ENCODE measurements at places on chromosomes 2 and 18.

- DNase-seq: no peak
Observed at GRCh38 chr2:38797250-38797676, 19.3 kb downstream of the GEMIN6 start.

GRCh38 chr2:69798290-69798908, 31.1 kb upstream of the GMCL1 start:
- DNase-seq: peak; percentile 57

DNA sequence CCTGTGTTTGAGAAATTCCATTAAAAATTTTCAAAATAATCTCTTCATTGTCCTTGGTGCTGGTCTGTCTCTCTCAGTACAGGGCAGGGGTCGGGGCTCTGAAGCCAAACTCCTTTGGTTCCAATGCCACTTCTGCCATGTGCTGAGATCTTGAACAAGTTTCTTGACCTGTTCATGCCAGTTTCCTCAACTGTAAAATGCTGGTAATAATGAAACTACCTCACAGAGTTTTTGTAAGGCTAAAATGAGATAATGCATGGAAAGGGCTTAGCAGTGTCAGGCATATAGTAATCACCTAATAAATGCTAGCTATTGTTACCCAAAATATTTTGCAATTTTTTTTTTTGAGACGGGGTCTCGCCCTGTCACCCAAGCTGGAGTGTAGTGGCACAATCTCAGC, 16.9 kb upstream of the MREG start:
- DNase-seq: no peak

GRCh38 chr2:217459680-217460405, 543.0 kb downstream of the TNS1 start:
- DNase-seq: no peak

DNA sequence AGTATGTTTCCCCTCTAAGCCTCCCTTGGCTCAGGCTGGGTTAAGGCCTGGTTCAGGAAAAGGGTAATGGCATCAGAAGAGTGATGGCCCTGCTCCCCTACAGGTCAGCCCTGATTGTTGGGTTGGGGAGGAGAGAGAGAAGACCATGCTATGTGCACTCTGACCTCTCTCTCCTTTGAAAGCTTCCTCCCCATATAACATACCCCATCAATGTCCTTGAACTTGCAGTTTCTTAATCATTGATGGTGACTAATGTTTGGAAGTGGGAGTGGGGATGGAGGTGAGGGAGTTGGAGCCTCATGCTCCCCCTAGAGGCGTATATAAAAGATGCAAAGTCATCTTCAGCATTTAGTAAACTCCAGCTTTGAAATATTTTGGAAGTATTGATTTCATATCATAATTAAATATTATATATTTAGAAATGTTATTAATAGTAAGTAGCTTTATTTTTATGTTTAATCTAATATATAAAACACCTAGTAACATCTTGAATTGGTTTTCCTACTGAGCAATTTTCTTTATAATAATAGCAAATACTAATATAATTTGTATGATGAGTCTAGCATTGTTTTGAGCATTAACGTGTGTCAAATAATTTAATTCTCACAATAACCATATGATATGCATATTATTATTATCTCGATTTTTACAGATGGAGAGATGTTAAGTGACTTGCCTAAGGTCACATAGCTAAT, 8.8 kb downstream of the PLCL1 start:
- peak; percentile 29 for DNase-seq

DNA sequence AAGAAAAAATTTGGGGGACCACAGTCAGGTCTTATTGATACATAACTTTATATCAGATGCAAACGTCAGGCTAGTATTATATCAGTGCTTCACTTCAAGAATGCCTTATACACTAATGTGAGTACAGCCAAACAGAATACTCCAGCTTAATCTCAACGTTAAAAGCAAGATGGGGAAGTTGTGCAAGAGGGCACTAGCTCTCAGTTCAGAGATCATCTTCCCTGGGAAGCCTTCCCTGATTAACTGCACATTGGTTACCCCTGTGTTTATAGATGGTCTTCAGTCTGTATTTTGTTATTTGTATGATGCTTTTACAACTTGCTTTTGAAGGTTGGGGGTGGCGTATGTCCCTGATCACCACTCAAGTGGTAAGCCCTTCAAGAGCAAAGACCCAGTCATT, 11.4 kb downstream of the EPAS1 start:
- no peak for DNase-seq

- no peak for DNase-seq
Observed at GRCh38 chr2:8602809-8603208, 79.0 kb upstream of the ID2 start.

DNA sequence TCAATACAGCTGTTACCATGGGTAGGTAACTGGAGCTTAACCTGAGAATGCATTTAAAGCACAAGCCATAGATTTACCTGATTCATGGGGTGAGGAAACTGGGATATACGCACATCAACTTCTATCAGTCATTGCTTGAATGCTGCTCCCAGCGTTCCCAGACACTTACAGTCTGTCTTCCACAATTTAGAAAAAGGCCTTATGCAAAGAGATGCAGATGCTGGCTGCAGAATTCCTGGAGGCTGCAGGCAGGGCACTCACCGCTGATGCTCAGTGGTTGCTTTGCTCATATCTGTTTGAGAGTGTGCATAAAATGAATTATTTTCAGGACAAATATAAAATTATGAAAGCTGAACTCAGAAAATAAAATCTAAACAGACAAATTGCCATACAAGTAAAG, 950.7 kb upstream of the PIK3C3 start:
- no peak for DNase-seq

DNA sequence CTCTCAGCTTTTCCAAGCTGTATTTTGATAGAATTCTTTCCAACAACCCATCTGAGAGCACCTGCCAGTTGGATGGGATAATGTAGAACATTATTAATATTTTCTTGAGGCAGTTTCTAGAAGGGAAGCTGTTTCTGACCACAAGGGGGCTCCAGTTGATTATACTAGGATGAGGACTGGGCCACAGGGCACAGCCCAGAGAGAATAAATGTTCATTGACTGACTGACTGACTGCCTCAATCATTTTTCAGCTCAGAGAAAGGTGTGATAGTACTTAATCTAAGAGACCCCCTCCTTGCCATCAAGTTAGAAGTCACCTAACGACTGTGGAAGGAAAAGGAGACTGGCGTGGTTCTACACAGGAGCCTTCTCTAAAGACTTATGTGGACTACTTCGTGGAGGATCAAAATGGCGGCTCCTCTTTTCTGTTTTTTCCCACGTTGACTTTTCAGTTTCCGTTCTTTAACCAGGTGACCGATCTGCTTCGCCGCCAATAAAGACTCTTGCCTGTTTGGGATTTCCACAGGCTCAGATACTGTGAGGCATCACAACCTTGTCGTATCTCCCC, 31.9 kb upstream of the CREG2 start:
- peak; percentile 71 for DNase-seq

- no peak for DNase-seq
Observed at GRCh38 chr2:11589316-11589940, 55.6 kb downstream of the GREB1 start.

GRCh38 chr2:37527361-37527760, 144.1 kb downstream of the CDC42EP3 start:
- DNase-seq: no peak

- no peak for DNase-seq
Observed at GRCh38 chr2:236627193-236627592, 57.6 kb downstream of the ACKR3 start.

DNA sequence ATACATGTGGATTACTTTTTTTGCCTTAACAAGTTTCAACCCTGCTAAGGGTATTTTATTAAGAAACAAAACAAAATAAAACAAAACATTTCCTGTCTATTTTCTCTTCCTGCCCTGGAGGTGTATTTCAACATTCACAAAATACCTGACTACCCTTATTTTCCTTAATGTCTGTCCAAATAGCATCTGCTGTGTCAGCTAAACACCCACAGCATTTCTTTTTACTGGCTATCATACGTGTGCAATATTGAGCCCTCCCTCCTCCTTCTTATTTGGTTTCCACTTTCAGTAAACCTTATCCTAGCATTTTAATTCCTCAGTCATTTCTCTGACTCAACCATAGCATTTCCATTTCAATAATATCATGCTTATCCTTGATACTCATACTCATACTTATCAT, 1420.0 kb upstream of the ZEB2 start:
- no peak for DNase-seq

DNA sequence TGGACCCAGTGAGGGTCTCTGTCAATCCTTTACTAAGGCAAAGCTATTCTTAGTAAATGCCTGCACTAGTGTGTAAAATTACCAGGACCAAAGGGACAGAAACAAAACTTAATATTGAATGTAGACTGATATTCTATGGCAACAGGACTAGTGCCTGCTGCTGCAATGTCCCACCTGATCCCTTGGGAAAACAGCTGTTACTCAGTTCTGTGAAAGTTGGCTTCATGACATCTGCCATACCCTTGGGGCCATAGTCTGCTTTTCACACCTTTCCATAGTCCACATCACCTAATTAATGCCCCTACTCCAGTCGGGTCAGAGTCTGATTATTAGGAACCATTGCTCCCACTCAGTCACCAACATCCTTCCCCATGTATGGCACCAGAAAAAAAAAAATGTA, 14.5 kb downstream of the DNAJC27 start:
- DNase-seq: no peak

DNA sequence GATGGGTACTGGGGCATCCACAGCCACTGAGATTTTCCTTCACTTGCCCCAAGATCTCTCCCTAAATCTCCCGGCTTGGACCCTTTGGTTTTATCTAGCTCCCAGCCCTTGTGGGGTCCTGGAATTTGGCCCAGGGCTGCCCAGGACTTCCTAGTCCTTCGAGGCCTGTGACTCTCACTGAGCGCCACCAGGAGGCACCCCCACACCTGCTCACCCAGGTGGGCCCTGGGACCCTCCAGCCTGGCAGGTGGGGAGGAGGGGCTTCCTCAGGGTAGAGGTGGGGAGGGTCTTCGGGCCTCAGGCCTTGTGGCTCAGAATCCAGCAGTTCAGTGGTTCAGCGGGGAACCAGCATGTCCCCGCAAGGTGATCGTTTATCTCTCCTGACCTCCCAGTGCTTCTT, 11.9 kb upstream of the PRSS56 start:
- no peak for DNase-seq

DNA sequence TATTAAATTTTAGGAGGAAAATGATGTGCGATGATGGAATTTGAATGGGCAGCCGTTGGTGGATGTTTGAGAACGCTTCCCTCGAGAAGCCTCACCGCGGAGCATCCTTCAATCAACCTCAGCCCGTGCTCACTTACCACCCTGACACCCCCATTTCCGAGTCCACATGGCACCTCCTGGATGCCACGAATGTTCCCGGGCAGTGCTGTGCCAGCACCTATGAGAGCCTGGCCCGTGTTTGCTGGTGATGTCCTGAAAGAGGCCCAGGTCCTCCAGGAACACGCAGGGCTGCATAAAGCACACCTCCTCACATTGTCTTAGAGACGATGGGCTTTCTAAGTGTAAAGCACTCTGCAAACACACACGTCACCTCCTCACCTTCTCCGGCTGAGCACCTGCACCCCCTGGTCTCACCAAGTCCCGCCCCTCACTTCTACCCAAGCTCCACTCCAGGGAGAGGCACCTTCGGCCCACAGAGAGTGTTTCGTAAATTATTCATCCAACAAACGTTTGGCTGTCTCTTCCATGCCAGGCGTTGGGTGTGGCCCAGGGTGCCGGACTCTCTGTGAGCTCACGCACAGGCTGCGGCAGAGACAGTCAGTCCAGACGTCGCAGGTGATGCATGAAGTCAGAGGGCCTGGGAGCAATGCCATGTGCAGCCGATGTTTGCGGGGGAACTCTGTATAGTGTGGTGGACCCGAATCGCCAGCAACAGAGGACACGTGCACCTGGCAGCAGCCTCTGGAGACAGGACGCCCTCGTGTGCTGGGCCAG, 150.0 kb downstream of the TPO start:
- DNase-seq: no peak

- DNase-seq: no peak
Observed at GRCh38 chr2:1801541-1801940, 57.2 kb upstream of the PXDN start.

- DNase-seq: peak; percentile 18
Observed at GRCh38 chr18:22399949-22400348, 17.8 kb downstream of the CTAGE1 start.

- DNase-seq: peak; percentile 96
Observed at GRCh38 chr2:205024822-205025518, 479.7 kb downstream of the PARD3B start.

GRCh38 chr2:141899740-141900139, 231.1 kb downstream of the LRP1B start:
- DNase-seq: no peak

DNA sequence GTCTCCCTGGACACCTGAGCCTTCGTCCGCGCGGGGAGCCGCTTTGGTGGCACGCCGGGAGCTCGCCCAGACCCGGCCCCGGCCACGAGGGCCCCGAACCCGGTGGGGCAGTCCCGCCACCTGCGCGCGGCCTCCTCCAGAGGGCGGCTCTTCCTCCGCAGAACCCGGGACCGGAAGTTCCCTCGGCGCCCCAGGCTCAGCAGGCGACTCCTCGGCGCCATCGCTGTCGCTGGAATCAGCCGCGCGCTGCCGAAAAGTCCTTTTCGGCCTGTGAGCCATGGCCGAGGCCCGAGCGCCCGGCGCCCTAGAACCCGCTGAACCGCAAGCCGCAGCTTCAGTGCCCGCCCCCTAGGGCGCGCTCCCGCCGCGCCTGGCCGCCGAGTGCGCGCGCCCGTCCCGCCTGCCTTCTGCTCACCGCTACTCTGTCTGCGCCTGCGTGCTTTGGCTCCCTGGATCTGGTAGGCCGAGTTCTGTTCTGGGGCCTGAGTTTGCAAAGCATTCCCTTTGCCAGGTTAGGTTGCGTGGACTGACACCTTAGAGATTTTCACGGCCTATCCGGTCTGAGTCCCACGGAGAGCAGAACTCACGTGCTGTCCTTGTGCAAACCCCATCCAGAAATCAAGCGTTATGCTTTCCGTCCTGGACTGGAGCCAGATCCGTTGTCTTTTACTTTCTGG, at the start of gene GCFC2:
Gene GCFC2, minus strand, starts transcription at position 339 of the 677 bp plus-strand sequence. Its CDS starts 60 bp downstream, at position 279.
- DNase-seq: peak; percentile 85

GRCh38 chr2:17309181-17309580, 209.1 kb downstream of the RAD51AP2 start:
- no peak for DNase-seq

DNA sequence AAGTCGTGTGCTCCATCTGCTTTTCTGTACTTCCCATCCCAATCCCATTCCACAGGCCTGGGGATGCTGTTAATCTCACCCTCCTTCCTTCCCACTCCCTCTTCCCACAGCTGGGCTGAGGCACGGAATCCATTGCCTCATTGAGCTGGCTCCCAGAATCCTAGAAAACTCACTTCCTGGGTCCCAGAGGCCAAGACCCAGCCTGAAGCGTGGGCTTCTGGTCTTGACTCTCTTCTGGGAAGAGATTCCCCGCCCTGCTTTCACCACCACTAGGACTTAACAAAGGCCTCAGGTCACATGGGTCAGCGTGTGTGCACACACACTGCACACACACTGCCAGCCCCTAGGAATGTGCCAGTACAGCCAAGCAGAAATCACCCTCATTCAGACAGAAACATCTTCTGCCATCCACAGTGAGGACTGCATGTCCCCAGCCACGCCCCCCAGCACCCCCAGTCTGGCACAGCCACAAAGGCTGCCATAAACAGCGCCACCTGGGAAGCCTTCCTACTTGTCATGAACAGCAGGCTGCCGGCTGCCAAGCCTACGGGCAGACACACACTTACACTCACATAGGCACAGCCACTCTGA, 165.8 kb downstream of the TNS1 start:
- no peak for DNase-seq

- peak; percentile 40 for DNase-seq
Observed at GRCh38 chr18:62767321-62767720, 52.0 kb downstream of the PHLPP1 start.

- peak; percentile 37 for DNase-seq
Observed at GRCh38 chr2:225122583-225123486, 80.6 kb upstream of the DOCK10 start.

GRCh38 chr2:72932805-72933204, 15.5 kb downstream of the EMX1 start:
- DNase-seq: no peak

- no peak for DNase-seq
Observed at GRCh38 chr2:233480490-233481202, 85.9 kb downstream of the USP40 start.

Measured in brain microvascular endothelial cell (primary cell).